ENCODE measurements at places on chromosomes 3 and 15. TPM values are rescaled to one million over a fixed set of nuclear protein-coding genes. Genes with fewer than 3 reads are reported as not detected.

Gene TRIM59
- 30.2 TPM for total RNA-seq

Gene ZNF621
- 15.5 TPM for total RNA-seq

Gene HDC
- total RNA-seq = not detected

Gene IL17RE
- total RNA-seq = 2.0 TPM

Gene EPHB1
- total RNA-seq = 0.12 TPM

Gene AGBL1
- total RNA-seq = not detected

Gene C15orf62
- total RNA-seq = not detected

Gene TEX9
- 3.1 TPM for total RNA-seq

Gene CD86
- not detected for total RNA-seq

Gene IL12A
- total RNA-seq = 4.1 TPM

Gene SEC61A1
- total RNA-seq = 403 TPM

Gene SHC4
- 1.7 TPM for total RNA-seq

Gene GOLGA8H
- total RNA-seq = 0.33 TPM

Gene OXSR1
- total RNA-seq = 39.4 TPM

Gene BFSP2
- total RNA-seq = not detected

Gene LZTFL1
- 19.7 TPM for total RNA-seq

Gene C3orf49
- total RNA-seq = not detected

Gene CEP63
- total RNA-seq = 22.4 TPM

Gene CCR9
- total RNA-seq = not detected

Gene LRTM1
- total RNA-seq = not detected

Gene GHRL
- total RNA-seq = 0.25 TPM

Gene GTPBP8
- 38.6 TPM for total RNA-seq

Gene PPM1M
- total RNA-seq = 16.6 TPM

Gene CAMK2N2
- total RNA-seq = 0.25 TPM

Gene PLXNB1
- 30.0 TPM for total RNA-seq

Gene ALDH1L1
- 0.25 TPM for total RNA-seq

Gene TMEM40
- total RNA-seq = not detected

Gene LMAN1L
- not detected for total RNA-seq

Gene LRRC31
- not detected for total RNA-seq

Gene ADGRG7
- 1.1 TPM for total RNA-seq
